ENCODE measurements at places on chromosomes 16 and 17.

- no peak for DNase-seq
Observed at GRCh38 chr16:400061-400591, 1.6 kb upstream of the DECR2 start.

DNA sequence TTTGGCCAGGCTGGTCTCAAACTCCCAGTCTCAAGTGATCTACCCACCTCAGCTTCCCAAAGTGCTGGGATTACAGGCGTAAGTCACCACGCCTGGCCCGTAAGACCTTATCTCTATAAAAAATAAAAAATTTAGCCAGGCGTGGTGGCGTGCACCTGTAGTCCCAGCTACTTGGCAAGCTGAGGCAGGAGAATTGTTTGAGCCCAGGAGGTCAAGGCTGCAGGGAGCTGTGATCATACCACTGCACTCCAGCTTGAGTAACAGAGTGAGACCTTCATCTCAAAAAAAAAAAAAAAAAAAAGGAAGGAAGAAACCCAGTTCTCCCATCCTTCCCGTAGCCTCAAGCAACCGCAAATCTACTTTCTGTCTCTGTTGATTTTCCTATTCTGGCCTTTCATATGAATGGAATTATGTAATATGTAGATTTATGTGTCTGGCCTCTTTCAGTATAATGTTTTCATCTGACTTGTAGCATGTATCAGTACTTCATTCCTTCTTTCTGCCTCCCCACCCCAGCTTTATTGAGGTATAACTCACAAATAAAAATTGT, 11.2 kb downstream of the CASC3 start:
- DNase-seq: no peak

GRCh38 chr16:10932959-10933710, 9.1 kb downstream of the DEXI start:
- DNase-seq: no peak

DNA sequence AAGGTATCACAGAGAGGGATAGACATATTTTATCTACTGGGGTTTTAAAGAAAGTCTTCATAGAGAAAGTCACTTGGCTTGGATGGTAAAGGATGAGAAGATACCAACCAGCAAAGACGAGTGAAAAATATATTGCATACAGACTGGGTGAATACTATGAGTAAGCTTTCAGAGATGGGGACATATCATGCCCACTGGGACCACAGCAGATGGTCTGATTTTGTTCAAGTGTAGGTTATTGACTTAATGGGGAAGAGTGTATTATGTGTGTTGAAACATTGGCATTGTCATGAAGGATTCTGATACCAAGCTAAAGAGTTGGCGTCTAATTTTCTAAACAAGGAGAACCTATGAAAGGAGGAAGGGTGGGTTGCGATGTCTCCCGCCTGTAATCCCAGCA, 13.8 kb upstream of the MMD start:
- DNase-seq: peak; percentile 45

- DNase-seq: peak; percentile 84
Observed at GRCh38 chr16:10080051-10080772, 102.0 kb downstream of the GRIN2A start.
